Omental fat pad (tissue), 4 donors: ENCODE measurements at places on chromosomes 2 and 18.

- DNase-seq: no peak
Measured at GRCh38 chr2:72744049-72744448, 81.8 kb downstream of the EXOC6B start.

DNA sequence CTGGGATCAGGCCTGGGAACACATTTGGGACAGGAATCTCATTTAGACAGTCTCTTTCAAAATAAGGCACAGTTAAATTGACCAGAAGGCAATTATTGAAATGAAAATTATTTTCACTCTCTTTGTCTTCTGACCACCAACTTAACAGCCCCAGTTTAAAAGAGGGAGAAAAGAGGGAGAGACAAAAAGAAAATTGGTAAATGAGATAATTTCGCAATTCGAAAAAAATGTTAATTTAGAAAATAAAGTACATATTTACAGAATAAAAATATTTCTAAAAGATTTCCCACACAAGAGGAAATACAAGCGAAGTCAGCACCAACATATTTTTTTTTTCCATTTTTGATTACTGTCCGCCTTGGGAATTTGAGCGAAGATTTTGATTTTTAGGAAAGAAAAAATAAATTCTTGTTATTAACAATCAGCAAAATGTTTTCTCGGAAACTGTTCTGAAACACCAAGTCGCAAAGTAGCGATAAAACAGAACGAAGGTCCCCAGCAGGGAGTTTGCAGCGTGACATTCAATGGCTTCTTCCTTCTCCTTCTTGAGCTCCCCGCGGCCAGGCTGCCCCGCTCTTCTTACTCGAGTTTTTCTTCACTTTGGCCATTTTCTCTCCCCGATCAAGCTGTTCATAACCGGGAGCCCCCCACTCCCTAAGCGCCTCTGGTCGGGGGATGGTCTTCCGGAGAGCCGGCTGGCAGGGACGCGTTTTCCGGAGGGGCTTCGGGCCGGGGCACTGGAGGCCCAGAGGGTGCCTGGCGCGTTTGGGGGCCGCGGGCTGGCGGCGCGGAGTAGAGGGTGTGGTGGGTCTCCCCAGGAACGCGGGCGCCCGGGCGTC lies 5.0 kb downstream of the SP9 start:
- no peak for DNase-seq

DNA sequence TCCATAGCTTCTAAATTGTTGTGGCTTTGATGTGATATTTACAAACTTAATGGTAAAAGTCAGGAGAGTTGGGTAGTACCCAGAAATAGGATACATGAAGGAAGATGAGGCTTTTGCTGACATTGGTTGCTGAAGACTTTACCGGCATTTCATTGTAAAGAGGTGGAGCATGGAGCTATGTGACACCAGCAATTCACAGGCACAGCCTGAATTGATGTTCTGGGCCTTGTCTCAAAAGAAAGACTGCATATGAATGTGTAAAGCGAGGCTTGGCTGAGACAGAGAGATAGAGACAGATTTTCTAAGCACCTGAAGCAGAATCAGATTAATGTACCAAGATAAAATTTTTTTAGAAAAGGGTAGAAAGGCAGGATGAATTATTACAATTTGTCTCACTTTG lies 864.9 kb upstream of the ID2 start:
- no peak for DNase-seq

- no peak for DNase-seq
Measured at GRCh38 chr2:29615183-29615582, 306.2 kb downstream of the ALK start.

DNA sequence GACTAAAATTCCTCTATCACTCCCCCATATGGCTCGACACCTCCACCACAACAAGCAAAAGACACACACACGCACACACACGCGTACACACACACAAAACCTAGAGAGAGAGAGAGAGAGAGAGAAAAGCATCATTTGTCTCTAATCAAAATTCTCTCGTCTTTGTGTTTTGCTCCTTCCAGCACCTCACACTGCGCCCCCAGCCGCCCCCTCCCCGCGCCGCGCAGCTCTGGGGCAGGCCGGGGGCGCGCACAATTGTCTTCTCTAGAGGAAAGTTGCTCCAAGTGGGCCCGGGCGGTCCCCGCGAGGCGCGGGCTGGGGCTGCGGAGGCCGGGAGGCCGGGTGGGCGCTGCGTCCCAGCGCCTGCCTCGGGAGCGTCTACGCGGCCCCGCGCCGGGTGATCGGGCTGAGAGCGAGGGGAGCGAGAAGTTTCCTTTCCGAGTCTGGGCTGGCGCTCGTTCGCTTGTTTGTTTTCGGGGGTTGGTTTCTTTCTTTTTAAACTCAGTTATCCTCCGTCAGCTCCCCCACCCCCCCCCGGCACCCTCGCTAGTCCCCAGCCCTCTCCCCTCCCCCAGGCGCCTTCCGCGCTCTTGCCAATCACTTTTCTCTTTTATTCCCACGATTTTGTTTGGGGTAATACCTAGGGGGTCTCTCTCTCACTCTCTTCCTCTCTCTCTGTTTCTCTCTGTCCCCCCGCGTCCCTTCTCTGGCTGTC lies 4.1 kb downstream of the ZEB2 start:
- DNase-seq: no peak

DNA sequence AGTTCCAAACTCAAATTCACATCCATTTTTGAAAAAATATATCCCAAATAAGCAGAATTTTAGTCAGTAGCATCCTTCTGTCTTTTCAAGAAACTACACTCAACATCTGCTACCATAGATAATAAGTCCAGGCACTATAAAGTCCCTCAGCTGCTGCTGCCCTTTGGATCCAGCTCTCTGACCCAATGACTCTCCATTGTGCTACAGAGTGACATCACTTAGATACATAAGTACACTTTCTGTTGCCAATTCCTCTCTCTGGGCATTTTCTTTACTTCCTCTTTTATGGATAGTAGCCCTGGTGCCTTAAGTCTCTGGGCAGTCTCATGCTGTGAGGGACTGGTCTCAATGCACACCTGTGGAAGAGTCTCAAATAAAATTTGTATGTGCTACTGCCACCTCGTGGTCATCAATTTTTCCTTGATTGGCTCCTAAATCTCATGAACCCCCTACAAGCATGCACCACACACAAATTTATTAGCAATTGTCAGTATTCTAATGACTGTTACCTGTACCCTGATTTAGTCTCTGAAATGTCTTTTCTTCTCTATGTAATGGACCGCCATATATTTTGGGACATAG lies 219.2 kb downstream of the LRP1B start:
- no peak for DNase-seq

- no peak for DNase-seq
Measured at GRCh38 chr2:149763358-149763757, 175.8 kb upstream of the MMADHC start.
